ENCODE measurements at places on chromosomes 13 and 19.

- no peak for DNase-seq
These were observed 472.1 kb downstream of the FOXO1 start for GRCh38 chr13:40194224-40194806.

GRCh38 chr13:95677564-95678266, 776 bp downstream of the DNAJC3 start:
- no peak for DNase-seq

GRCh38 chr13:70424928-70425327, 316.7 kb upstream of the KLHL1 start:
- no peak for DNase-seq

DNA sequence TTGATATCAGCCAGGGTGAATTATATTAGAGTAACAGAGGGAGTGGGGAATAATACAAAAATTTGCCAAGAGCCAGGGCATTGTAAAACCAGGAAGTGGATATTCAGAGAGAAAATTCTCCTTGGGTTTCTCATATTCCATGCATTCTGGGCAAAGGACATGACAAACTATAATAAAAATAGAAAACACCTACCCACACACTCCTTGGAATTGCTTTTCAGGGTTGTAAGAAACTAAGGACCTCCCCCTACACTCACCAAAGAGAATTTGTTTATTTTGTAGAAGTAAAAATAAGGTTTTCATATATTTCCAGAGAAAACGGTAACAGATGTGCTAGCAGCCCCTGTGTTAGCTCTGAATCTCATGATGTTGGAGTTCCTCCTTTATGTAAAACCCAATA, 649.6 kb downstream of the SLITRK1 start:
- DNase-seq = no peak
